ENCODE measurements at places on chromosomes 5 and 9.

DNA sequence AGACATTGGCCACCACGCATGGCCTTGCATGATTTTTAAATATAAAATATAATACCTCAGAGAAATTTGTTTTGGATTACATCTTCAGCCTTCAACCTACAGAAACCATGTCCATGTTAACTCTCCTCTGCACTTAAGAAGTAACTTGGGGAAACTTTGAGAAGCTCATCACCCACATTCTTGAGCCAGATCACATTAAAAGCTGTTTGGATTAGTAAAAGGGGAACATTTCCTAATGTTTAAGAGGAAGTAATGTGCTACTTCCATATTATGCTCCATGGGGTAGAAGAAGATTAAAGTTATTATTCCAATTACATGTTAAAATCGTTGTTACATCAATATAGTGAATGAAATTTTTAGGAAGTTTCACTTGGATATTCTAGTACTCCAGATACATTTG is 10.4 kb upstream of the CEP120 start:
- no peak for DNase-seq

DNA sequence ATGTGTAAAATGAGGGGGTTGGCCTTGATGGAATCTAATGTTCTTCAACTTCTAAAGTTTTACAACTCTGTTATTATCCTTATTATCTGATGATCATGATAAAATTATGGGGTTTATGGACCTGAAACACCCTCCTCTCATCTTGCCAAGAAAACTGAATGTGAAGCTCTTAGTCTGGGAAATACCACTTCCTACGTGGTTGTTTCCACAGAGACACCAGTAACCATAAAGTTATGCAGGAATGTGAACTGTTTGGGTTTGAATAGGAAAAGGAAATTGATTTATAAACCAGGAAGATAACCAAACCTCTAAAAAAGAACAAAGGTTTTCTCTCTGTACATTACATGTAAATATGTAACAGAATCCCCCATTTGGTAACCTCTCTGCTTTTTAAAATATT is 28.3 kb upstream of the RAI14 start:
- DNase-seq: no peak

GRCh38 chr5:149206524-149207141 is 65.0 kb upstream of the AFAP1L1 start:
- DNase-seq: no peak

- DNase-seq: no peak
These were observed 56.8 kb downstream of the SEMA4D start for GRCh38 chr9:89440951-89441654.

DNA sequence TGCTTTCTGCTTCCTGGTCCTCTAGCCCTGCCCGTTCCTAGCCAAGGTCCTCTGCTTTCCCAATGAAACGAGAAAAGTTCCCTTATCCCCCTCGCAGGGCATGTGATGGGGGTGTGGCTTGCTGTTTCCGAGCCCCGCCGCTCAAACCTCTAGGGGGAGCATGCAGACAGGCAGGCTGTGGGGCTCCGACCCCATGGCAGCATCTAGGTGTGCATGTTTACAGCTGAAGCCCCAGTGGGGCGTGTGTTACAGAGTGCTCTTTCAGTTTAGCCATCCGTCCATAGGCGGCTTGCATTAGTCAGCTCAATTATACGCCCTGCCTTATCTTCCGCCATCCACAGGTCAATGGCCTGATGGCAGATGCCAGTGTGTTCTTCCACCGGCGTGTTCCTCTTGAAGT is 48.3 kb upstream of the SPATA31E1 start:
- no peak for DNase-seq

DNA sequence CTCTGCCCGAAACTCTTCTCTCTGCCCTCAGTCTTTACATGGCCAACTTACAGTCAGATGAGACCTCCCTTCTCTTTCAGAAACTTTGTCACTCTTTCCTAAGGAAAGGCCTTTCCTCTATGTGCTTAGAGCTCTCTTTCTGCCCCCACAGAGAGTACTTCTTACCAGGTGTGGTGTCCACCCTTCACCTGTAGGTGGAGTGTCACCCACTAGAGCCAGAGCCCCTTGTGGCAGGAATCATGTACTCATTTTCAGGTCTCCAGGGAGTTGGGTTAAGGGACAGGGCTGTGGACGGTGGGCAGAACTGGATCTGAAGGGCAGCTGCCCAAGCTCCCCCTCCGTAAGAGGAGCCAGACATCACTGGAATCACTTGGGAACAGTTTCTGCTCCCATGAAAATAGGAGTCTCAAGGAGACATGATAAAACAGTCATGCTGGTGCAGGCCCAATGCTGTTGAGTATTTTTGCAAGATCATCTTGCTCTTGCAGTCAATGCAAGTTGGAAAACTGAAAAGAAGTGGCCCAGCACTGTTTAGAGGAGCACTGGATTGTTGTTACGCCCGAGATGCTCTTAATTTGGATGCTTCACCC is 436.7 kb downstream of the ZSWIM6 start:
- no peak for DNase-seq

DNA sequence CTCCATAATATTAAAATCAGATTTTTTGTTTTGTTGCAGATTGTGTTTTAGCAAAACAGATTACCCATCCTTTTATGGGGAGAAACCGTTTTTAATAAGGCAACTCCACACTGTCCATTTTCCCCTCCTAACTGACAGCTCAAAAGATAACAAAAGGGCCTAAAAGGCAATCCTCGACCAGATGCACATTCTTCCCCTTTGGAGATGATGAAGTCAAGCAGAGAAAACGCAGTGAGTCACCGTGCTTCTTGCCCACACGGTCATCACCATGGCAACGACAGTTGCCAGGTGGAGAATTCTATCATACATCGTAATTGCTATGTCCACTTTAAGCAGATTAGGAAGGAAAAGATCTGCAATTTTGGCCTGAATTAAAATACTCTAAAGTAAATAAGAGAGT is 96.4 kb downstream of the DIRAS2 start:
- no peak for DNase-seq

- DNase-seq: no peak
These were observed 632.4 kb downstream of the SEMA5A start for GRCh38 chr5:8913522-8913921.

Measured in AG09319 (cell line).